ENCODE measurements at places on chromosomes 1 and 21.

- DNase-seq, result no peak
These were observed 103.8 kb downstream of the EPHB2 start for GRCh38 chr1:22814176-22815042.

GRCh38 chr21:19640964-19641363 is 1237.4 kb upstream of the TMPRSS15 start:
- no peak for DNase-seq

DNA sequence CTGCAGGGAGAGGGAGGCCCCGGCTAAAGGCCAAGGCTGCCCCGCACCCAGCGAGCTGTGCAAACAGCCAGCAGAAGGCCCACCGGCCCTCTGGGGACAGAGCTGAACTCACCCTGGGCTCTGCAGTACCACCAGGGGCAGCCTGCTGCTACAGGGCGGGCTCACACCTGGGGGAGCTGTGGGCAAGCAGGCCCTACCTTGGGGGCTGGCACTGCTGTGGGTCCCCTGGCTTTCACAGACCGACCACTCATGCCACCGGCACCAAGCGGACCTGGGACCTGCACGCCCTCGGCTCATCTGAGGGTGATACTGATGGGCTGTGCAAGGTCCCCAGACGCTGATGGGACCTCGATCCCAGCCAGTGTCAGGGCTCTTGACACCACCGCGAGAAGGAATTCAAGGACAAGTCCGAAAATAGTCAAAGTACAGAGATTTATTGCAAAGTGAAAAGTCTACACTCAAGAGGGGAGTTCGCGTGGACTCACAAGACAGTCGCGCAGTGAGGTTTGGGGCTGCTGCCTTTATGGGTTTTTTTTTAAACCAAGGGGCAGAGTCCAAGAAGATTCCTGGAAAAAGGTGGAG is 61.0 kb upstream of the ADARB1 start:
- no peak for DNase-seq

DNA sequence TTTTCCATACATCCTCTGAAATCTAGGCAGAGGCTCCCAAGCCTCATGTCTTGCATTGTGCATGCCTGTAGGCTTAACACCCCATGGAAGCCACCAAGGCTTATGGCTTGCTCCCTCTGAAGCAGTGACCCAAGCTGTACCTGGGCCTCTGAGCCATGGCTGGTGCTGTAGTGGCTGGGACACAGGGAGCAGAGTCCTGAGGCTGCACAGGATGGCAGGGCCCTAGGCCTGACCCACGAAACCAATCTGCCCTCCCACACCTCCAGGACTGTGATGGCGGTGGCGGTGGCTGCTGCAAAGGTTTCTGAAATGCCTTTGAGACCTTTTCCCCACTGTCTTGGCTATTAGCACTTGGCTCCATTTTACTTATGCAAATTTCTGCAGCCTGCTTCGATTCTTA is 429.5 kb downstream of the NPHP4 start:
- no peak for DNase-seq

DNA sequence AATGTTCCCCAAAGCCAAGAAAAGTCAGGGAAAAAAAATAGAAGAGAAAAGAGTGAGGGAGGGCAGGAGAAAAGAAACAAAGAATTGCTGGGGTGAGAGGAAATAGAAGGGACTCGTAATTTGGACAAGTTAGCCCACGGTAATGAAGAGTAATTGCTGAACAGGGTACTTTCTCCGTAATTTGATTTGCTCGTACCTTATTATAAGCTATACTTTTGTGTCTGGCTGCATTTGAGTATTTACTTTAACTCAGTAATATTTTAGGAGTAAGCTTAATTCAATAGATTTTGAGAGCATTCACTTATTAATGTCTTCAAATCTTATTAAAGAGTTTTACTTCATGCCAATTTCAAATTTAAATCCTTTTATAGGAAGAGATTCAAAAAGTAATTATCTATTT is 527.5 kb downstream of the COL11A1 start:
- no peak for DNase-seq

DNA sequence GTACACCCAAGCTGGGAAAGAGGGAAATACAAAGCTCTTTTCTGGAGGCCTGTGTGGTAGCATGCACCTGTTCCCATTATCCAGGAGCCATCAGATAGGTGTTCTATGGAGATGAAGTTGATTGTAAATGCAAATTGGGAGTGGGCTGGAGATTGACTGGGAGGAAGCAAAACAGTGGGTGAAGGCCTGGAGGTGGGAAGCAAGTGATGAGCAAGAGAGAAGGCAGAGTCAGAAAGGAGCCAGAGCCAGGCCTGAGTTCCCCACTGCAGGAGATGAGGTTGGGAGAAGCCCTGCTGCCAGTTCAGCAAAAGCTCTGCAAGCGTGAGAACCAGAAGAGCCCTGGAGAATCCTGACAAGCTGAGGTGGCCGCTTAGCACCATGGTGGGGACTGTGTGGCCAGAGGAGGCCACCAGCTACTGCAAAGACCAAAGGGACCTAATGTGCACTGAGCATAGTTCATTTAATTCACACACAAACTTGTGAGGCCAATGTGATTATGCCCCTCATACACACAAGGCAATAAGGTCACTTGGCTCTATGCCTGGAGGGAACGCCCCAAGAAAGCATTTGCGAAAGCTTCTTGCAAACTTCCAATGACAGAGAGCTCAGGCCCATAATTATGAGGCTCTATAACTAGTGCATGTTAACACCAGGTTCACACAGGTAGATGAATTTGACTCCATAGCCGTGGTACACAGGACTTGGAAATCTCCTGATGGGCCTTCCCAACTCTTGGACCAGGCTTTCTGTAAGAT is 73.0 kb upstream of the GRIK3 start:
- DNase-seq, result no peak

- DNase-seq, result no peak
These were observed 3.5 kb upstream of the BSND start for GRCh38 chr1:54995013-54995760.

GRCh38 chr1:28830814-28831213 is 18.8 kb downstream of the OPRD1 start:
- DNase-seq, result no peak

DNA sequence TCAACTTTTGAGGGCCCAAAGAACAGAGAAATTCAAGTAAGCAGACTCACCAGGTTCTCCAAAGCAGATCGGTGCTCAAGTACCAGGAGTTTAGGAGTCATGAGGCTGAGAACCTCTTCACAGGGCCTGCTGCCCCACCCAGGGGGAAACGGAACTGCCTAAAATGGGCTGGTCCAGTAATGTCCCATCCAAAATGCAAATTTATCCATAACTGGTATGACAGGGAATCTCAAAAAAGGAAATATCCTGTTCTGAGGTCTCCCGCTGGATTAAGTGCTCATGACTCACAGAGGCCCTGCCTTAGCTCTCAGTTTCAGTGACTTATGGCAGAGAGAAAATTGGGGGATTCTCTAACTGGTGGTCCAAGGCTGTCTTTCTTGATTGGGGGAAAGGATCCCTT is 9.3 kb downstream of the SPRR2G start:
- DNase-seq, result no peak

DNA sequence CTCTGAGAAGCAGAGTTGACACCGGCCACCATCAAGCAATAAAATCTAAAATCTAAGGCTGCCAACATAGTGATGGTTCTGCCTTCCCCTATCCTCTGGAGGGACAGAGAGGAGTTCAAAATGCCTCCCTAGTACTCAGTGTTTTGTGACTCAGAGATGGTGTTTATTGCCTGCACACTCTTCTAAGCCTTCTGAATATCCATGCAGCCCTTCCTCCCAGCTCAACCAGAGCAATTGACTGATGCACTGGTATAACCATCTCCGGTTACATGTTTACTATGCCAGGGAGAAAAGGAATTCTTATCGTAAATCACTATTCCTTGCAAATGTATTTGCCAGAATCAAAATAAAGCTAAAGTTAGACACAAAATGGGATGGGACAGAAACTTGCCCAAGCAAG is 132.9 kb upstream of the RAB4A start:
- no peak for DNase-seq

- DNase-seq, result no peak
These were observed 39.5 kb upstream of the CYP4X1 start for GRCh38 chr1:46983830-46984586.

DNA sequence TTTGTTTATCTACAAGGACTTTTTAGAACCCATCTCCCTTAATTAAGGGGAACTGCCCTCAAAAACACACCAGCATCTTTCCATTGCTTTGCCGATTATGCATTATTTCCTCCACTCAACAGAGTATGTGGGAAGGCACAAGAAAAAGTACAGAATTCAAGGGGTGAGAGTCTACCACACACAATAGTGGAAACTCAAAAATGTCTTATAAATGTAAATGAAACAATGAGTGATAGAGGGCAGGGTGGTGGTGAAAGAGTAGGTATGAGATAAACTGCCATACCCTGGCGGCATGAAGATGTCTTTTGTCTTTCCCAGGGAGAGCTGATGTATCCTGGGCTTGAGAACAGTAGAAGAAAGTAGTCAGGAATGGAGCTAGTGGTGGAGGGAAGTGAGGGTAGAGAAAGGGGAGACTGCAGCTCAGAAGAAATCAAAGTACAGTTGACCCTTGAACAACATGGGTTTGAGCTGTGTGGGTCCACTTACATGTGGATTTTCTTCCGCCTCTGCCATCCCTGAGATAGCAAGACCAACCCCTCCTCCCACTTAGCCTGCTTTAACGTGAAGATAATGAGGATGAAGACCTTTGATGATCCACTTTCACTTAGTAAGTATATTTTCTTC is 24.4 kb downstream of the CD58 start:
- no peak for DNase-seq

- no peak for DNase-seq
These were observed 103.6 kb downstream of the RYR2 start for GRCh38 chr1:237145379-237146135.

DNA sequence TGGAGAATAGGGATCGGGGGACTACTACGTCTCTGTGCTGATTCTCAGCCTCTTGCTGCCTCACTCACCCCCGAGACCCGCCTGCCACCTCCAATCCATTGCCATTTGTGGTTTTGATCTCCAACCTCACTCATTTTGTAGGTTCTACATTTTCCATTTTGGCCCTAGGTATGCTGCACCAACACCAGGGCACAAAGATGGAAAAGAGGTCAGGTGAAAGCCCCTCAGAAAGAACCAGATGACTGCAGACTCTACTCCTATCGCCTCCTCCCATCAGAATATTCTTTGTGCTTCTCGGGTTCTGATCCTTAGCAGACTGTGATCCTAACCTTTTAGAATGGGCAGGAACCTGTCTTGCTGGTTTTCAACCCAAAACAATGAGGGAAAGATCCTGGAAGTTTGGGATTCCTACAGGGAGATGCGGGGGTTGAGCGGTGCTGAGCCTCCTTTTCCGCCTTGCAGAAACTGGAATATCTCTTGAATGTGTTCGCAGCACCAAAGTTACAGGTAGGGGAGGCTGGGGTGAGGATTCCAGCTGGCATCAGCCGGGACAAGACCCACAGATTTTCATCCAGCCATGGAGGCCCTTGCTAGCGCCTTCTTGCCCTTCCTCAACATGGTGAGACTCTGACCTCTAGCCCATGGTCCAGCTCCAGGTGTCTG is 53.1 kb downstream of the RHBG start:
- no peak for DNase-seq

- no peak for DNase-seq
These were observed 3.2 kb upstream of the THEMIS2 start for GRCh38 chr1:27868932-27869718.

DNA sequence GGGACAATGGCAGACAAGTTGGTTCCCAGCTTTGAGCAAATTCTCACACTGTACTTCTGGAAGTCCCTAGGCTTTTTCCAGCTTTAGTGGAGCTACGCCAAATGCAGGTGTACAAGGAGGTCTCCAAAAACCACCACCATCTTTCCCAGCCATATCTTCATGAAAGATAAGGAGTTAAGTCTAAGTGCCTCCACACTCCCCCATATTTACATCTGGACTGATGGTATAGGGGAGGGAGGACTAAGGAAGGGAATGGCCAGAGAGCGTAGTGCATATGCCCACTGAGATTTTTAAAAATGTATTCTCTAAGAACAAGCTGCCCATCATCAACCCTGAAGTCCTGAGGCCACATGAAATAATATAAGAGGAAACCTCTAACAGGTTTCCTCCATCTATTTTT is 161.3 kb downstream of the TGFBR3 start:
- DNase-seq, result no peak

DNA sequence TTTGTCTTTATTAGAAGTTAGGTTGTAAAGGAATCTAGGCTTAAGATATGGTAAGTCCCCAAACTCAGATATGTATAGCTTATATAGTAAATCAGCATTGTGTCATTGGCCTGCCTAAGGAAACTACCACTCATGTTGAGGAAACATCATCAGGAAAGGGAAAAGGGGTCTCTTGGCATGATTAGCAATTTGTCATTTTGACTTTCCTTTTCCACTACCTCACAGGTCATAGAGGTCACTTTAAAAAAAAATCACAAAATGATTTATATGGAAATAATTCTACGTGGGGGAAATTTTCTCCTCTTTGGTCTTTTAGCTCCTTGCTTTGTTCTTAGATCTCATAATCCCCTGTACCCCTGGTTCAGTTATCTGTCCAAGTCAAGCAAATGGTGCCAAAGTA is 213.5 kb downstream of the RPS6KC1 start:
- DNase-seq, result no peak

DNA sequence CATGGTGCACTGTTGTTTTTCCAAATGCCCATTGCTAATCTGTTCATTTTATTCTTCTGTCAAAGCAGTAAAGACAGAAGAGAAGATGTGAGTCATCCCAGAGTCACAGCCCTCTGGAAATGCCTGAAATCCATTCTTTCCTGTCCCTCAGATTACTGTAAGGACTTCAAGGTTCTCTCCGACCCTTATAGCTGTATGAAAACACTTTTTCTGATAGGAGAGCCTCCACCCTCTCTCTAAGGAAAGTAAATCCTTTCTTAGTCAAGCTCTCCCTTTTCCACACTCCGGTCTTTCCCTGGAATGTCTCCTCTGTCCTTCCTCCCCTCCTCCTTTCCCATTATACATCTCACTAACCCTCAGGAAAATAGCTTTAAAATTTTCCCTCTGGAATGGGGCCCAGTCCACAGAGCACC is 3.5 kb upstream of the PRDX6 start:
- DNase-seq, result no peak

- no peak for DNase-seq
These were observed 95.3 kb downstream of the C1orf21 start for GRCh38 chr1:184482136-184482535.

DNA sequence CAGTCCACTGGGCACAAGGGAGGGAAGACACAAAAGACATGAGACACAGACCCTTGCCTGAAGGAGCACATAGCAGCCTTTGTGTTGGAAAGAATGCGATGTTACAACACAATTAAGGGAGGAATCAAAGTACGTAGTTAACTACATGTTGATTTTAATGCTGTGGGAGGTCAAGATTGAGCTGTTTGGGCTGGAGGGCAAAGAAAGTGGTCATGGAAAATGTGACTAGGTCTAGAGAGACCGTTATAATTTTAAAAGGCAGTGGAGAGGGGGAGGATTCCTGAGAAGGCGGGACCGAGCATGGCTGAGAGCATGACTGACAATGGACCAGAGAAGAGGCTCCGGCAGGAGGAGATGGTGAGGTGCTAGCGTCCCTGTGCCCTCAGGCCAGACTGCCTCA is 111.8 kb upstream of the ATP1A1 start:
- no peak for DNase-seq

- DNase-seq, result no peak
These were observed 22.0 kb downstream of the KCNK1 start for GRCh38 chr1:233635765-233636502.

Data from GM19239 (cell line).